ENCODE measurements at places on chromosomes 7 and 10.

GRCh38 chr7:131935180-131935579, 378.8 kb upstream of the PODXL start:
- DNase-seq: no peak

- DNase-seq: peak; percentile 42
Observed at GRCh38 chr7:100053215-100053614, 3.6 kb downstream of the ZSCAN21 start.

DNA sequence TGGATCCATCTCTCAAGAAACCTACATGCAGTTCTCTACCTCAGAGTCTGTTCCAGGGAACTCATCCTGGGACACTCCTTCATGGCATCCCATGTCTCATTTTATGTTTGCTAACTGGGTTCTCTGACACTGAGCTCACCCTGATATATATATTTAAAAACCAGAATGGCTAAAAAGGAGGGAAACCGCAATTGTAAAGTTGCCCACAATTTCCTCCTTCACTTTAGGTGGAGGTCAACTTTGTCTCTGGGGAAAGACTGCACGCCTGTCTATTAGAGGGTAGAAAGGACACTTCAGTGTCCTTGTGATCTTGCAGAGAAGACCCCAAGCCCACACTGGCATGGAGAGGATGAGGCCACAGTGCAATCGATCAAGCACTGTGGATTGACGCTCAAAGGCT, 131.7 kb downstream of the TEX36 start:
- no peak for DNase-seq

GRCh38 chr7:94698275-94698674, 42.3 kb upstream of the SGCE start:
- DNase-seq: no peak

- no peak for DNase-seq
Observed at GRCh38 chr10:131211559-131211958, 100.0 kb downstream of the TCERG1L start.

DNA sequence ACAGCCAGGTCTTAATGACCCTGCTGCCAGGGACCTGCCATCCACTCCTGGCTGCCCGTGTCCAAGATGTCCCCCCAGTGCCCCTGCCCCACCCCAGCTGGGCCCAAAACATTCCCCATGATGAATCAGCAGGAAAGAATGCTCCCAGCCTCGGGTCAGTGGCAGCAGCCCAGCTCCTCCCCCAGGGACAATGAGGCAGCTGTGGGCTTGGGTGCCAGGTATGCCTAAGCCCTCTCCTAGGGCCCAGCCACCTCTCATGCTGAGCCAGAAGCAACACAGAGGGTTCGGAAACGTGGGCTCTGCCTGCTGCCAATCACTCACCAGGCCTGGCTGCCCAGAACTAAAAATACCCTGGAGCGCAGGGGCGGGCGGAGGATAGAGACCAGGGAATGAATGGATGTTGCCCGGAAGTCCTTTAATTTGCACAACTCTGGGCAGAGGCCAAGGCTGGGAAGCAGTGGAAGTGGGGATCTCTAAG, 1.5 kb upstream of the LOXL4 start:
- no peak for DNase-seq

DNA sequence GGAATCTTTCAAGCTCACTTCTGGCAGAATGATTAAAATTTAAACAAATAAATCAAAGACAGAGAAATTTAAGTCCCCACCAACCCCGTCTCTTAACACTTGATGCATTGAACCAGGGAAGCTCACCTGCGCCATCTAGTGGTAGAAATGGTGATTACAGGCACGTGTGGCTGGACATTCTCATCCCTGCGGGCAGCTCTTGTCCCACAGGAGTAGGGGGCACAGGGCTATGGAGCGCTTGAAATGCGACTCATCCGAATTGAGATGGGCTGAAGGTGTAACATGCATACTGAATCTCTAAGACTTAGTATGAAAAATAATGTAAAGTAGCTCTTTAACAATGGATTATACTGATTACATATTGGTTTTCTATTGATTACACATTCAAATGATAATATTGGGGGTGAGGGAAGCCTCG, 24.8 kb upstream of the SLIT1 start:
- DNase-seq: no peak

- DNase-seq: no peak
Observed at GRCh38 chr7:818031-818699, 14.1 kb upstream of the SUN1 start.

- DNase-seq: no peak
Observed at GRCh38 chr7:50335230-50335794, 30.8 kb downstream of the IKZF1 start.

- DNase-seq: no peak
Observed at GRCh38 chr7:84138411-84138810, 56.2 kb downstream of the SEMA3A start.

DNA sequence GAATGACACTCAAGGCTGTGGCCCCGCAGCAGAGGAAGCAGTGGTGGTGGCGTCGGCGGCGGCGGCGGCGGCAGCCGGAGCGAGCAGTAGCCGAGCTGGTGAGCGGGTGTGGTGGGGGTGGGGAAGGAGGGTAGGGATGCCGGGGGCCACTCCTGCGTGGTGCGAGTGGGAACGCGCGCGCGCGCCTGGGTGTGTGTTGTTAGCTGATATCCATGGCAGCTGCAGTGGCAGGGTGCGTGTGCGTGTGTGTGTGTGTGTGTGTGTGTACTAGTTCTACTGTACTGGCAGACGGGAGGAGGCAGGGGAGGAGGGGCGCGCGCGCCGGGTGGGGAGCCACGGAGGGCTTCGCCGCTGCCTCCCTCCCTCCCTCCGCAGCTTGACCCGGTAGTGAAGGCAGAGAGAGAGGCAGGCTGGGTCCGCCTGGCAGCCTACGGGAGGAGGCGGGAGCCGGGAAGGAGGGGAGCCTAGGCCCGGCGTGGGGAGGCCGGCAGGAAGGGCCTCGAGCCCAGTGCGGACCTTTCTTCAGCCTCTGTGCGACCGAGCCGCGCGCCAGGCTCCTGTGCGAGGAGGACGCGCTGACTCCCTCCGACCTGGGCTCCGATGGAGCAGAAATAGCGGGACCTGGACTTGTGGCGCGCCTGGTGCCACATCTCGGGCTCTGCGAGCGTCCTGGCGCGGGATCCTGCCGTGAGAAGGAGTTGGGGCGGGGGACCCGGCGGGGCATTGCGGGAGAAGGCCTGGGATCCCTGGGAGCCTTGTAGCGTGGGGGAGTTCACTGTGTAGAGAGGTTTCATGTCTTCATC, at the start of gene MAGI2:
Gene MAGI2, minus strand, starts transcription at position 110 of the 803 bp plus-strand sequence. CDS start 347 bp downstream, outside the sequence.
- DNase-seq: no peak

DNA sequence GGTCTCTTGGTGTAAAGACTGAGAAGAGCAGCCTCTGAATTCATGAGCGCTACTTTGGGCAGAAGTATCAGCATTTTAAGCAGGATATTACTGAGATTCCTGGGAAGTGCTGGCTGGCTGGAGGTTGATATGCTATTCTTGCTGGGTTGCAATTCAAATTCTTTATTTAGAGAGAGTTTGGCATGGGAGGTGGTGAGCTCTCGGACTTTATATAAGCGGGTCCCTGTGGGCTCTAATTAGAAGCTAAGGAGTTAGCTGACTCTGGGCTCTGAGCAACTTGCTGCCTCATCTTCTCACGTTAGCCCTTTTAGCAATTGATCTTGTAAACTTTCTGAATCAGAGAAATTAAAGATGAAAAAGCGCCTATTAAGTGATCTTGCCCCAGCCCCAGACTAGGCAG, 430.9 kb downstream of the SORCS3 start:
- no peak for DNase-seq
